H9 (cell line): ENCODE measurements at places on chromosomes 7 and 10. TPM values are rescaled to one million over a fixed set of nuclear protein-coding genes. Genes with fewer than 3 reads are reported as not detected.

Gene NOM1
- 30.4 and 31.7 TPM in 2 replicates for total RNA-seq

Gene IKZF1
- total RNA-seq: 0.48 and 0.98 TPM in 2 replicates

Gene HOXA1
- 0.11 TPM in 1 of 2 replicates, not detected in the other for total RNA-seq

Gene ODAD2
- total RNA-seq: 2.8 and 4.5 TPM in 2 replicates

Gene DGKB
- 0.26 and 0.33 TPM in 2 replicates for total RNA-seq
